Glomerular endothelial cell (primary cell): ENCODE measurements at places on chromosomes 2 and 18. TPM values are rescaled to one million over a fixed set of nuclear protein-coding genes. Genes with fewer than 3 reads are reported as not detected.

GRCh38 chr2:200944467-200945394 lies 18.7 kb downstream of the ORC2 start:
- peak; percentile 72 for DNase-seq

DNA sequence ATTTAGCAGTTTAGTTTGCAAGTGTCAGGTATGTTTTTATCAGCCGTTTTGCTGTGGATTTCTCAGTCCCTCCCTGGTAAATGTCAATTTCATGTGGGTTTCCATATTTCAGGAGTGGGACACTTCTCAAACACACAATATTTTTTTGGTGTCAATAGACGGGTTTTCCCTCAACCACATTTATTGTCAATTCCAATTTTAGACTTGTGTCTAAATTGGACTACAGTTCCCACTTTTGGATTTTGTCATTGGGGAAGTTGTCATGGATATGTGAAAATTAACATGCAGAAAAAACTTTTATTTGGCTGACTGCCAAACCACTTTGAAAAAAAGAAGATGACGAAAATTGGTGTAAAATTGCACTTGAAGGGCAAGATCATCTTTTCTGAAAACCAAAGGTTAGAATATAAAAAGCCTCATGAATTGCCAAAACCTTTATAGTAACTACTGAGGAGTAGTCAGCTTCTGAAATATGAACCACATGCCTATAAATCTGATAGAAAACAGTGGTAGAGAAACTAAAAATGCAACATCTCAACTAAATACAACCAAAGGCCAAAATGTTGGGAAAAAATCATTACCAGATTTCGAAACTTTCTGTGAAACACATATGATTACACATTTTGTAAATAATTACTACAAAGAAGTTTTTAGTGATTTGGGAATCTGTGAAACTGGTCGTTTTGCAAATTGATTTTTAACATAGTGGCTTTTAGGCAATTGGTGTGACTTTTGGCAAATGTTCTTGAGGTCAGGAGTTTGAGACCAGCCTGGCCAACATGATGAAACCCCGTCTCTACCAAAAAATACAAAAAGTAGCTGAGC lies 106.4 kb downstream of the BCL2L11 start:
- no peak for DNase-seq

NPAS2 gene
- 14.7 and 15.8 TPM in 2 replicates for total RNA-seq

- no peak for DNase-seq
Measured at GRCh38 chr18:65737471-65737955, 13.3 kb upstream of the CDH7 start.

GRCh38 chr2:109033171-109033570 lies 44.2 kb upstream of the EDAR start:
- no peak for DNase-seq

DNA sequence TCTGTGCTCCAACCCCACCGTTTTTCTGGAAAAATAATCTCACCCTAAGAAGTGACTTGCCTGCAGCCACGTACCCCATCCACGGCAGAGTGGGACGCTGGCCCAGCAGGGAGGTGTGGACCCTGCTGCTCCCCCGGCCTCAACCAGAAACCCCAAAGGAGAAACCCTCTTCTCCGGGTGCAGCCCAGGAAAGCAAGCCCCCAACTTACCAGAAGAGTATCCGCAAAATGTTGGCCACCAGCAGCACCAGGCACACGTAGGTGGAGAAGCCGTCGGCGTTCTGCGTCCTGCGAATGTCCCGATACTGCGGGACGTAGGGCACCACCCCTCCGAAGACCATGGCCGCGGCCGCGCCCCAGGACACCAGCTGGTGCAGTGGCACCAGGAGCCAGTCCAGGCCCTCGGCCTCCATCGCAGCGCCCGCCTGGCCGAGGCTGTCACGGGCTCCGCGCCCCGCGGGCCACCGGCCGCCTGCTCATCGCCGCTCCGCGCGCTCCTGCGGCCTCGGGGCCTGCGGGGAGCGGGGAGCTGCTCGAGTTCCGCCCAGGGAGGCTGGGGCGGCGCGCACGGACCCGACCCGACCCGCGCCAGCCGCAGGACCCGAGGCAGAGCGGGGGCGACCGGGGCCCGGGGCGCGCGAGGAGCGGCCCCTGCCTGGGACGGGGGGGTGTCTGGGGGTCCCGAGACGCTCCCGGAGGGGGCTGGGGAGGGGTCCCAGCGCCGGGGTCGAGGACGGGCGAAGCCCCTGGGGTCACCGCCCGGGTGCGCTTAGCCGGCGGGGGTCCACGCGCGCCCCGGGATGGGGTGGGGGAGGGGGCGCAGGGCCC lies 725 bp downstream of the SLC66A2 start:
- no peak for DNase-seq

GRCh38 chr18:79750980-79751571 lies 46.7 kb upstream of the KCNG2 start:
- no peak for DNase-seq

DNA sequence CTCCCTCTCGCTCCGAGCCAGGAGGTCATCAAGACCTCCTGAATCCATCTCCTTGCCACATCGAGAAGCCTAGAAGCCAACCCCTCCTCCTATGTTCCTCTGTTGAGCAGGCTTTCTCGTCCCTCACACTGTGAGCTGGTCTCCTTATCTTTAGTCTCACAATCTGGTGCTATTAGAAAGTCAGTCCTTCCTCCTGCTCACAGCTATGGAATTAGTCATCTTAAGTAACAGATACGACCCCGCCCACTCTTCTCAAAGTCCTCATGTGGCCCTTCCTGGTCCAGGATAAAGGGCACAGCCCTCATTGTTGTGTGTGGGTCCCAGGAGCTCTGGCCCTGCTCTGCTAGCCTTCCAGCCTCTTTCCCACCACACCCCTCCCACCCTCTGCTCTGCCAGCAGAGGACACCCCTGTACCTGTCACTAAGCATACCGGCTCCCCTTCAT lies 41.4 kb upstream of the TRIB2 start:
- DNase-seq = no peak

DNA sequence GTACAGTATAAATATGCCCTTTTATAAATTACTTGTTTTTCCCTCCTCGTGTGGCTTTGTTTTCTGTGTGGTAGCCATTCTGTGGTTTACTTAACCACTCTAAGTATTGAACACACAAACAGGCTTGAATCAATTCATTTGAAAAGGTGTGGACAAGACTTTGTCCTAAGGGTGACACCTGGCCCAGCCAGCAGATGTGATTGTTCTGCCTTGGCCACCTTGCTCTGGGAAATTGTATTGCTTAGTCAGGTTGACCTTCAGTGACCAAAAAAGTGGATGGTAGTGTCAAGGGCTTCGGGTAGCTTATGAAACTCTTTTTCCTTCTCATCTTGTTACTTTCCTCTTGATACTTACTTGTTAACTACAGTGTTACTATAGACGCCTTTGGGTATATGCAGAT lies 61.9 kb downstream of the DGKD start:
- DNase-seq = no peak

DNA sequence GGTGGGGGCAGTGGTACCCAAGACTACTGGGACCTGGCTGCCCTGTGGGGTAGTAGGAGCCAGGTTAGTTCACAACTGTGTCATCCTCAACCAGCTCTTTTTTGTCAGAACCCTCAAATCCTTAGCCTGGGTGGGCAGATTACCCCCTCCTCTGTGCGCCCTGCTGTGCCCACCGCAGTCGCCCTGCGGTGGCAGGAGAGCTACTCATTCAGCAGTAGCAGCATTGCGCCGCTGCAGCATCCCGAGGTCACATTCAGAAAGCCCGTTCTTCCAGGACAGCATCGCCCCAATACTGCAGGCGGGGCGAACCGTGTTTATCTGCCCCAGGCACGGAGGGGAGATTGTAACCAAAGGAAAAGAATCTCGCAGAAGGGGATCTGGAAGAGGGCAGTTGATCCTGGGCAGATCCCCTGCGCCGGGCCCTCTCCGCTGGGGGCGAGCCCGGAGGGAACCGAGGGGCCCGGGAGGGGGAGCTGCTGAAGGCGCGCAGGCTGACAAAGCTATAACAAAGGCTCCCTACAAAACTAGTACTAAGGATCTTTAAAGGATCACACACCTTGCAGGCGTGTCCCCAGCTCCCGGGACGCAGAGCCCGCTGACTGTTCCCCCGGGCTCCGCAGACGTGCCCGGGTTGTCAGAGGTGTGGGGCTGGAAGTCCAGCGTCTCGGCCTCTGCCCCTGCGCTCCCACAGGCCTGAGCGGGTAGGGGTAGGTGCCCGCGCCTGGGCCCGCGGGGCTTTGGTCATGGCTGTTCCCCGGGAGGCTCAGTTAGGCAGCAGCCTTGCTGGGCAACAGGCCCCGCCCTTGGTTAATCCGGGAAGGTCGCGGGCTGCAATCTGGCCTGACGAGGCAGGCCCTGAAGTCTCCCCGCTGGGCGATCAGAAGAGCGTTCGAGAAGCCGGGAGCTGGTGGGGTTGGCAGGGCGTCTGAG lies 13.2 kb downstream of the POU3F3 start:
- no peak for DNase-seq

GRCh38 chr2:44537264-44537663 lies 175.5 kb downstream of the CAMKMT start:
- no peak for DNase-seq

GRCh38 chr2:139477618-139478017 lies 697.4 kb upstream of the NXPH2 start:
- no peak for DNase-seq

GRCh38 chr2:220528180-220528675 lies 900.8 kb downstream of the SLC4A3 start:
- DNase-seq = no peak

DNA sequence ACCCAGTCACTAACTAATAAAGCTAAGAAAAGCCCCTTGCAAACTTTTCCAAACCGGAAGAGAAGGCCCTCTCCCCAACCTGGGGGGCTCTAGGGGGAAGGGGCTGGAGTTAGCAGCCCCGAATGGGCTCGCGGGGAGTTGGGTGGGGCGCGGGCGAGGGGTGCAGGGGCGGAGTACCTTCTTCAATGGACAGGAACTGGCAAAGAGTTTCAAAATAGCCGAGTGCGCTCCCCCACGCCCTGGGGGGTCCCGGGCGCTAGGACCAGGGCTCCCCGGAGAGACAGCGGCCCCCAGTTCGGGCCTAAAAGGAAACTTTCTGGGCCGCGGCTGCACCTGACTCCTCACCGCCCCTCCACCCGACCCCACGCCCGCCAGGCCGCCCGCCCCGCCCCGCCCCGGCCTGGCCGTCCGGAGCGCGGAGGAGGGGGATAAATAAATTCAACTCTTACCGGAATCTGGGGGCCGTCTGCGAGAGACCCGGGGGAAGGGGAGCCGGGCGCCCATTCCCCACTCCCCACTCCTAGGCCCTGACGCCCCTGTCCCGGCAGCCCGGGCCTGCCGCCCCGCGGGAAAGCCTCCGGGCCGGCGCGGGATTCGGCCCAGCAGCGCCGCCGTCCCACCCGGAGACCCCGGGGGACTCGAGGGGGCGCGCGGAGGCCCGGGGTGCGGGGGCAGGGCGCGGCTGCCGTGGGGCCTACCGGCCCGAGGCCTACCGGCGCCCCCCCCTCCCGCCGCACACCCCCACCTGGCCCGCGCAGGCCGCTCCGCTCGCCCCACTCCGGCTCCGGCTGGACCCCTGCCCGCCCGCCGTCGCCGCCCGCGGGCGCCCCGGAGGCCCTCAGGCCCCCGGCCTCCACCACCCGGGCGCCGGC lies 868 bp downstream of the INO80D start:
- DNase-seq = no peak

- DNase-seq = no peak
Measured at GRCh38 chr2:48601349-48601748, 16.3 kb upstream of the GTF2A1L start.

DES gene
- total RNA-seq = not detected in 2 replicates

- no peak for DNase-seq
Measured at GRCh38 chr18:47628240-47628781, 302.1 kb downstream of the SMAD2 start.

REG3G gene
- not detected in 2 replicates for total RNA-seq

RBM43 gene
- 5.6 and 6.3 TPM in 2 replicates for total RNA-seq

DNA sequence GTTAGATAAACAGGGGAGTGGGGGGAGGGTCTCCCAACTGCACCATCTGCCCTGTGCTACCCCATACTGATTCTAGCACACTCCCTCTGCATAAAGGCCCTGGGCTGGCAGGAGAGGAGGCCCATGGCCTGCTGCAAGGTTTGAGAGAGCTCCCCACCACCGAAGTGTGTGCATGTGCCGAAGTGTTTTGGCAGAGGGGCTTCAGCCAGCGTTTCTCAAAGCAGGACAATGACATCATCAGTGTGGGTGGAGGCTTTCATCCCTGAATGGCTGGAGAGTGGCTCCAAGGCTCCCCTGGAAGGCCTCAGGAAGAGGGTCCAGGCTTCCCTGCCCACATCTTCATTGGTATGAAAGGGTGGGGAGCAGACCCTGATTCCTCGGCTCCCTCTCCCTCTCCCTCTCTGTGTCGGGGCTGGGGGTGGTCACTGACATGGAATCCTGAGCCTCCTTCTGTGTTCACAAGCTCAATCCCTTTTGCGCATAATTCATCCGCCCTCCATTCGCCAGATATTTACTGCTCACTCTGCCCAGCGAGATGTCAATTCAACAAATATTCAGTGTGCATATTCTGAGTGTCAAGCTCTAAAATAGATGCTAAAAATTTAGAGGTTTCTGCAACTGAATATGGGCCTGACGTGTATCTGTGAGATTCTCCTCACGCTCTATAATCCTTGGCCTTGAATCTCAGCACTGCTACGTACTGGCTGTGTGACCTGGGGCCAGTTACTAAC lies 122.1 kb downstream of the CELF4 start:
- DNase-seq = no peak

SKA1 gene
- 1.7 and 9.8 TPM in 2 replicates for total RNA-seq

- no peak for DNase-seq
Measured at GRCh38 chr2:127516041-127516762, 10.1 kb downstream of the IWS1 start.

OR6B2 gene
- not detected in 2 replicates for total RNA-seq

- no peak for DNase-seq
Measured at GRCh38 chr2:27211943-27212625, at the start of the genes ATRAID and SLC5A6. Gene ATRAID, plus strand, starts transcription at chr2:27212041. Its CDS starts 328 bp downstream, at chr2:27212369. Gene SLC5A6, minus strand, starts transcription at chr2:27212268. Its CDS starts 4,618 bp downstream, at chr2:27207650.

DNA sequence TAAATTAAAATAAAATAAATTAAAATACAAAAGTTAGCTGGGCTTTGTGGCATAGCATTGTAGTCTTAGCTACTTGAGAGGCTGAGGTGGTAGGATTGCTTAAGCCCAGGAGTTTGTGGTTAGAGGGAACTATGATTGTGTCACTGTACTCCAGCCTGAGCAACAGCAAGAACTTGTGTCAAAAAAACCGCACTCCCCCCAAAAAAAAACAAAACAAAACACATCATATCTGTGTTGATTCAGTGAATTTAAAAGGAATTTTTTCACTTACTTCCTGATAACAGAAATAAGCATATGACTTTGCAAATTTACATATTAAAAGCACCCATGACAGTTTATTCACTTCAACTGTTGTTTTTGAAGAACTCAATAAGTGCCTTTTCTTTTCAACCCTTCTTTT lies 68.1 kb upstream of the PELI1 start:
- no peak for DNase-seq

PARD6G gene
- total RNA-seq = 5.1 and 5.4 TPM in 2 replicates

DNA sequence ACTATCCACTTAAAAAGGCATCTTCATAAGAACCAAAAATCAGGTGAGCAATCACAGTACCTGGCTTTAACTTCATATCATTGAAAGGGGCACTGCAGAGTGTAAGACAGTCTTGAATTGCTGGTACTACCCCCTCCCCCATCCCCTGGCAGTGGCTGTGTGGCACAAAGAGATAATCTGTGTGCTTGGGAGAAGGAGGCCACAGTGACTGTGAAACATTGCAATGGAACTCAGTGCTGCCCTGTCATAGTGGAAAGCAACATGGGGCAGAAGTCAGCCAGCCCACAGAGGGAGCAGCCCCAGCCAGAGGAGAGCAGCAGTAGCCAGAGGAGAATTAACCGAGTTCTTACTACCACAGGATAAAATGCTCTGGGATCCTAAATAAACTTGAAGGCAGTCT lies 45.3 kb upstream of the UGP2 start:
- DNase-seq = no peak

- DNase-seq = no peak
Measured at GRCh38 chr2:173462892-173463840, 108.5 kb downstream of the CDCA7 start.

GRCh38 chr18:75088021-75088506 lies 120.9 kb downstream of the PTGR3 start:
- DNase-seq = no peak
